T-helper 9 cell (primary cell): ENCODE measurements at places on chromosomes 3 and 15.

GRCh38 chr3:14791343-14791945 is 27.3 kb upstream of the FGD5 start:
- DNase-seq: peak; percentile 32

DNA sequence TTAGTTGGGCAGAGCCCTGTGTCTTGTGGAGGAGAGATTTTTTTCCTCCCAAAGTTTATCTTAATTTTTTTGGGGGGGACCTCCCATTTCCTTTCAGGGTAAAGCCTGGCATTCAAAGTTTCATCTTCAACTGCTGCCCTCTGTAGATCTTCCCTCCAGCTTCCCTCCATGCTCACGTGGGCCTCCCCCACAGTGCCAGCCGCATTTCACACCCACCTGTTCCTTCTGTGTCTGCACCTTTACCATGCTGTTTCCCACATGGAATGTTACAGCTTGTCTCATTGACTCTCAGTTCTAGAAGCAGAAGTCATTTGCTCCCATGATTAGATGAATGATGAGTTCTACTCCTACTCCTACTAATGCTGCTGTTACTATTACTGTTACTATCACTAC is 6.5 kb downstream of the CELF6 start:
- no peak for DNase-seq

DNA sequence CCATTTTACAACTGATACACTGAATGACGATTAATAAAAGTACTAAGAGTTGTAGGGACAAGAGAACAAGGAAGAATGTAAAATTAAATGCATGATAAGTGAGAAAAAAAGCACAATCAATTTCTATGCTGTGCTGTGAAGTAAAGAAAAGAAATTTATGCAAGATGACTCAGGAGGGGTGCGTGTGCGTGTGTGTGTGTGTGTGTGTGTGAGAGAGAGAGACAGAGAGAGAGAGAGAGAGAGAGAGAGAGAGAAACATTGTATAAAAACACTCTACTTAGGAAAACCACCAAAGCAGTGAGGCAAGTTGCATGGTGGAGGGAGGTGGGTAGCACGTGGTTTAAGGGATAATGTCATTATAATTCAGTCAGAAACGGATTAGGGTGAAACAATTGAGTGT is 580.8 kb upstream of the ALCAM start:
- DNase-seq: no peak

DNA sequence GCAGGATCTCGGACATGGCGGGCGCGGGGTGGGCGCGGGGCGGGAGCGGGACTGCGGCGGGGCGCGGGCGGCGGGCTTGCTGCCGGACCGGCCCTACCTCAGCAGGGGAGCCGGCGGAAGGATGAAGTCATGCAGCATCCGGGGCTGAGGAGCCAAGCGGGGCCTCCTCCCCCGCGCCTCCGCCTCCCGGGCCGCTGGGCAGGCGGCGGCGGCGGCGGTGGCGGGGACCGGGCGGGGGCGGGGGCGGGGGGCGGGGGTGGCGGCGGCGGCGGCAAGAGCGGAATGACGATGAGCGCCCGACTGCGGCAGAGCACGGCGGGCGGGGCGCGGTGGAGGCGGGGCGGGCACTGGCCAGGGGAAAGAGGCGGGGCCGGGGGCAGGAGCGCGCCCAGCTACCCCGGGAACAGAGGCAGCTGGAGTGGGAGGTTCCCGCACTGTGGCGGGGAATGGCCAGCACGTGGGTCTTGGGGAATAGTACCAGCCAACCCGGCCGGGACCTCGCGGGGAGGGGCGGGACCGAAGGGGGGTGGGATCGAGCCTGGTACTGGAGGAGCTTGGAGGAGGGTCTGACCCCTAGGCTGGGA is at the start of gene CAMK2N2:
Gene CAMK2N2, minus strand, starts transcription at position 284 of the 584 bp plus-strand sequence. Its CDS starts 268 bp downstream, at position 16.
- peak; percentile 56 for DNase-seq

- DNase-seq: no peak
Observed at GRCh38 chr3:62128051-62128450, 245.3 kb downstream of the FEZF2 start.
